ENCODE measurements at places on chromosomes 11 and 22.

- no peak for DNase-seq
Observed at GRCh38 chr22:25110596-25110845, 89.1 kb upstream of the CRYBB3 start.

DNA sequence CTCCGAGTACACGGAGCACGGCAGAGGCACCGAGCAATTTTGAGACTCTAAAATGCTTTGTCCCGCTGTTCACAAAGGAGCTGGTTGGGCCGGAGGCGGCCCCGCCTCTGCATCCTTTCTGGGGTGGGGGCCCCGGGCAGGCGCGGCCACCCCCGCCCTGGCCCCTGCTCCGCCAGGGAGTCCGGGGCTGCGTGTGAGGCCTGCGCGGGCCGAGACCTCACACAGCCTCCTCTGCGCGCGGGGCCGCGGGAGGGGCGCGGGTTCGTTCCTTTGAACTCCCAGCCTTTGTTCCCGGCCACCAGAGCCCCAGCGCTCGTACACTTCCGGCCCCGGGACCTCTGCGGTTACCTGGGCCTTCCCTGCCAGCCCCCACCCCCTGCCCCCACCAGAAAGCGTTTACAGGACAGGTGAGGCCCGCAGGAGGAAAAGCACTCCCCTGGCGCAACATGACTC lies 1.6 kb downstream of the FGF19 start:
- DNase-seq, result no peak

GRCh38 chr11:63879598-63880402 lies 37.2 kb downstream of the RCOR2 start:
- no peak for DNase-seq

DNA sequence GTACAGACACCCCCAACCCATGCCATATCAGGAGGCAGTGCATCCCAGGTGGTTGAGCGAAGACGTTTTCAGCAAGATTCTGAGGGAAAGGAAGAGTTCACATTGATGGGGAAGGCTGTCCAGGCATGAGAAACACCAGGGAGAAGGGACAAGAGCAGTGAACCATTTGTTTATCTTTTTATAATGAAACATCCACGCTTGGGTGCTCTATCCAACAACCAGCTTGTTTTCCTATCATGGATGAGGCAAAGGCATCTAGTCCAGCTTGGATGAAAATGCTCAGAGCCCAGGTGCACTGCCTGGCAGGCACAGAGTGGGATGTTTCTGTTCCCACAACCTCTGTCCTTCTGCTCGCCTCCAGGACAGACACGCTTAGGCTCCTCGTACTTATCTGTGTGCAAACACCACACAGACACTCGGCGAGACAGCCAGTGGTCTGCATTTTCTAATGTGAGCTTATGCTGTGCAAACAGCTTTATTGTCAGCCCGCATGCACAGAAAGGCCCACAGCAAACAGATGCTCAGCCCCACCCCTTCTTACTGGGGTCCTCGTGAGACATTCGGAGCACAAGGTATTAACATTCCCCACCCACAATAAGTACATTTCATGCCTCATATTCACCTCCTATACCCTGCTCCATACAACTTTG lies 45.4 kb upstream of the NTM start:
- no peak for DNase-seq

DNA sequence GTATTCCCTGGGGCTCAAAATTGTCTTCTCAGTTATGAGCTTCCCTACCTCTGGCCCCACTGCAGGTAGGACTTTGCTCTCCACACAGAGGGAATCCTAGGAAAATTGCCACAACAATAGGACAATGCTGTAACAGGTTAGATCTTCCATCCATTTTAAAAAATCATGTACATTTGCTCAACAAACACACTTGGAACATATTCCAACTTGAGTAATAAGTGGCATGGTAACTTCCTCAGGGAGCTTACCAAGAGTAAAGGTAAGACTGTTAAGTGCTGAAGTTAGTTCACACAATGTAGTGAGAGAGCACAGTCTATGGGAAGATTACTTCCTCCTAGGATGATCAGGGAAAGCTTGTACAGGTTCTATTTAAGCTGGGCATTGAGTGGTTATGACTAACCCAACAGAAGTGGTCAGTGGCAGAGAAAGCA lies 78.9 kb upstream of the BIRC3 start:
- no peak for DNase-seq

DNA sequence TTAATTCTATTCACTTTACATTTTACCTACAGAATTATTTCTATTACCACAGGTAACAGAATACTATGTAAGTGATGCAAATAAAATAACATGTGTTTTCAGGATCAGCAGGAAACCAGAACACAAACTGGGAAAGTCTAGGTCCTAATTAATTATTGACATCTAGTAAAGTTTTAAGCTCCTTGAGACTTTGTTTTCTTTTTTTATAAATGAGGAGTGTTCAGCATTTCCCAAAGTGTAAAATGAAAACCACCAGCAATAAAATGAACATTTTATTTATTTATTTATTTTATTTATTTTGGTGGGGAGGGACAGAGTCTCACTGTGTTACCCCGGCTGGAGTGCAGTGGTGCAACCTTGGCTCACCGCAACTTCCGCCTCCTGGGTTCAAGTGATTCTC lies 123.6 kb downstream of the ARHGAP42 start:
- DNase-seq, result no peak

GRCh38 chr22:32073262-32073661 lies 30.2 kb downstream of the SLC5A1 start:
- DNase-seq, result no peak

GRCh38 chr11:77322506-77322905 lies 21.0 kb upstream of the GDPD4 start:
- DNase-seq, result no peak

DNA sequence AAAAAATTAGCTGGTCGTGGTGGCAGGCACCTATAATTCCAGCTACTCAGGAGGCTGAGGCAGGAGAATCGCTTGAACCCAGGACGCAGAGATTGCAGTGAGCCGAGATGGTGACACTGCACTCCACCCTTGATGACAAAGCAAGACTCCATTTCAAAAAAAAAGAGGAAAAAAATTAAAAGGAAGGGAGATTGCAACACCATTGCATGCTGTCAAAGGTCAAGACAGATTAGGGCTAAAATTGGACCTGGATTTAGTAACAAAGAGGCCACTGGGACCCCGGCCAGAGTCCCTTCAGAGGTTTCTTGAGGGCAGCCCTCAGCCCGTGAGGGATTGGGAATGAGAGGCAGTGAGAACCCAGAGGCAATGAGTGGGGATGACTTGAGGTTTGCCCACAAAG lies 8.2 kb upstream of the MAFF start:
- DNase-seq, result no peak

GRCh38 chr22:46233231-46233630 lies 16.9 kb downstream of the CDPF1 start:
- no peak for DNase-seq

DNA sequence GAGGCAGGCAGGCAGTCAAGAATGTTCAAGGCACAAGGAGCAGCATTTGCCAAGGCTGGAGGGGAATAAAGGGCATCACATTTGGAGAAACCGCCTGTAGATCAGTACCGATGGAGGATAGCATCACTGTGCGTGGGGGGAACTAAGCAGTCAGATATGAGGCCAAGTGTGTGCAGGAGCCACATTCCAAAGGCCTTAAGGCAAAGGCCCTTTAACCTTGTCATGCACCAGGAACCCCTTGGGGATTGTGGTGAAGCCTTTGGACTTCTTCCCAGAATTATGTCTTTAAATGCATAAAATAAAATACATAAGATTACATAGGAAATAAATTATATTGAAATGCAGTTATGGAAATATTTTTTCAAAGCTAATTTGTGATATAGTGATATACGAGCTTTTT lies 532.1 kb downstream of the BUD13 start:
- no peak for DNase-seq

DNA sequence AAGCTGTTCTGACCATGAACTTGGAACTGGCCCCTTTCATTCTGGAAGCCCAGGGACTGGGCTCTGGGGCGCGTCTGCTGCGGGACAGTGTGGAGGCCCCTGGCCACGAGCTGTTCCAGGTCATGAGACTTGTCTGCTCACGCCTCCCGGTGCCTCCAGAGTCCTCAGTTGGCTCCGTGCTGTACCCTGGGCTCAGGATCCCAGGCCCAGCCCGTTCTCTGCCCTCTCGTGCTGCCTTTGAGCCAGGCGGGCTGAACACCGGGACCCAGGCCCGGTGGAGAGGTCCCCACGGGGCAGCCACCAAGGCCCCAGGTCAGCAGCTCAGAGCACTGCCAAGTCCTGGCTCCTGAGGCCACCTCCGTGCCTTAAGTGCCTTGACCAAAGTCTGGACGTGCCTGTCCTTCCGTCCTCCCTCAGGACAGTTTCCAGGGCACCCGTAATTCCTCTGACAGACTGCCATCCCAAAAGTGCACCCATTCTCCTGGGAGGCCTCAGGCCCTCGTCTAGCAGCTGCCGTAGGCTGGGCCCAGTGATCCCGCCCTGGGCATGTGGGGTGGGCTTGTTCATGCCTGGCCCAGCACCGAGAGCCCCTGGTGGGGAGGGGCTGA lies 36.3 kb upstream of the PPARA start:
- no peak for DNase-seq

- DNase-seq, result no peak
Observed at GRCh38 chr22:21568347-21569075, 997 bp downstream of the UBE2L3 start.

Data from activated gamma-delta T cell treated with anti-CD3 and anti-CD28 coated beads, Interleukin-2, amount 50 U/mL, for 16 hours (primary cell).